ENCODE measurements at places on chromosomes 3 and 15. TPM values are rescaled to one million over a fixed set of nuclear protein-coding genes. Genes with fewer than 3 reads are reported as not detected.

GRCh38 chr3:149186219-149186618 lies 35.4 kb downstream of the CP start:
- H3K27ac ChIP-seq: no peak overlapping the region
- no peaks in the 10 kb centered on the region for H3K4me1 ChIP-seq
- H3K36me3 ChIP-seq: no peaks in the 10 kb centered on the region
- no peak overlapping the region for H3K4me3 ChIP-seq
- H3K27me3 ChIP-seq: no peaks in the 10 kb centered on the region
- DNase-seq: no peak

The GOLGA8J gene
- total RNA-seq: not detected

The ZKSCAN7 gene
- 17.2 TPM for total RNA-seq

- H3K4me3 ChIP-seq: no peak overlapping the region
- no peaks in the 10 kb centered on the region for H3K4me1 ChIP-seq
- no peak overlapping the region for H3K27ac ChIP-seq
- DNase-seq: no peak
Measured at GRCh38 chr15:38954090-38954489, 389.5 kb upstream of the RASGRP1 start.

- H3K4me3 ChIP-seq: peak overlapping the region; percentile 16
- H3K27me3 ChIP-seq: peaks cover 13% of the 10 kb centered on the region
- peak overlapping the region; percentile 47 for H3K27ac ChIP-seq
Measured at GRCh38 chr3:59481776-59482400, 432.1 kb upstream of the CFAP20DC start.

The RETNLB gene
- total RNA-seq: 1.1 TPM

- H3K4me3 ChIP-seq: no peak overlapping the region
- H3K27ac ChIP-seq: no peak overlapping the region
- peaks cover 6% of the 10 kb centered on the region for H3K4me1 ChIP-seq
- peaks cover 4% of the 10 kb centered on the region for H3K27me3 ChIP-seq
Measured at GRCh38 chr3:127835993-127836882, 13.9 kb upstream of the MGLL start.

DNA sequence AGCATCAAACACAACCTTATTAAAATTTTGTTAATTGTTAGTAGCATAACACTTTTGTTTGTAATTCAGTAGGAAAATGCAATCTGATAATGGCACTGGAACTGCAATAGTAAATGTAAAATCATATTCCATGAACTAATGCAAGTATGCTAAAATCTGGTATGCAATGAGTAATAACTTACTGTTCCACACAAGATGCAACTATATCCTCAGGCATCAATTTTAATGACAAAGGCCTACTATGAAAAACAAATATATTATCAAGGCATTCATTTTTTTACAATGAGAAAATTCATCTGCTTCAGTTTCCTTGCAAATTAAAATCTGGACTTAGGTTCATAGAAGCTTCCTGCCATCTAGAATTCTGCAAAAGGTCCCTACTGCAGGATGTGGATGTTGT lies 1.4 kb upstream of the NSMCE3 start:
- no peak overlapping the region for H3K4me3 ChIP-seq
- peaks cover 4% of the 10 kb centered on the region for H3K27me3 ChIP-seq
- no peak overlapping the region for H3K27ac ChIP-seq
- DNase-seq: no peak
- peaks cover 22% of the 10 kb centered on the region for H3K4me1 ChIP-seq
- H3K36me3 ChIP-seq: no peaks in the 10 kb centered on the region

The LRRC34 gene
- total RNA-seq: 2.7 TPM

The NUSAP1 gene
- total RNA-seq: 113 TPM

The IVD gene
- 86.6 TPM for total RNA-seq

GRCh38 chr15:69105451-69105985 lies 54.9 kb upstream of the GLCE start:
- H3K4me3 ChIP-seq: no peak overlapping the region
- no peak overlapping the region for H3K27ac ChIP-seq
- DNase-seq: no peak
